ENCODE measurements at places on chromosomes 1 and 21.

- no peak for DNase-seq
Observed at GRCh38 chr21:38440746-38441145, 57.5 kb downstream of the ERG start.

GRCh38 chr1:159829273-159829634, 2.6 kb downstream of the SLAMF8 start:
- DNase-seq = no peak

GRCh38 chr1:12251442-12251841, 21.6 kb downstream of the VPS13D start:
- DNase-seq = no peak

- no peak for DNase-seq
Observed at GRCh38 chr21:45352621-45353139, 52.3 kb upstream of the COL18A1 start.

DNA sequence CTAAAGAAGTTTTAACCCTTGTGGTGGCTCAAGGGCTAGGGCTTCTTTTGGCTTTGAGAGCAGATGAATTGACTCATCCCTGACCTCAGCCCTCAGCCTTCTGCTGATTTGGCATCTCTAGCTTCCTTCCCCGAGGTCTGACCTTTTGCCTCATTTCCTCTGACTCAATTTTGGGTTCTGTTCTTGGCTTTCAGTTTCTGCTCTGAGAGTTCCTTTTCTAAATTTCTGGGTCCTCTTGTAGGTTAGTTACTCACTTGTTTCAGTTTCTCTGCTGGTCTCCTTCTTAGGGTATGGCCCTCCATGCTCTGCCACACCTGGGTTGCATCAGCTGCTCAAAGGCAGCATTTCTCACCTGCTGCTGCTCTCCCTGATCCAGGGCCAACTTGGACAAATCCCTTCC, 19.4 kb downstream of the PDE4B start:
- peak; percentile 28 for DNase-seq

Data from T-helper 2 cell (primary cell).